ENCODE measurements at places on chromosomes 3 and 15.

DNA sequence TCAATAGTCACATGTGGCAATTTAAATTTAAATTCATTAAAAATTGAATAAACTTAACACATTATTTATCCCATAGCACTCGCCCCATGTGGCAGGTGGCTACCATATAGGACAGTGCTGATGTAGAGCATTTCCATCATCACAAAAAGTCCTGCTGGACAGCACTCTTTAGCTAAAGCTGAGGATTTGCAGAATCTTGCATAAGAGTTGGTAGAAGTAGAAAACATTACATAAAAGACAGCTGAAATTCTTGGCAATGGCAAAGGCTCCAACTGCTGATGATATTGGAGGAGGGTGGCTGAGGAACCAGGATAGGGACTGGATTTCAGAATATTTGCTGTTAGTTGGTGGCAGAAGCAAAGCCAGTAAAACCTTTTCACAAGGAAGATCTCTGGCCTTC, 230.7 kb upstream of the SATB1 start:
- DNase-seq, result no peak

DNA sequence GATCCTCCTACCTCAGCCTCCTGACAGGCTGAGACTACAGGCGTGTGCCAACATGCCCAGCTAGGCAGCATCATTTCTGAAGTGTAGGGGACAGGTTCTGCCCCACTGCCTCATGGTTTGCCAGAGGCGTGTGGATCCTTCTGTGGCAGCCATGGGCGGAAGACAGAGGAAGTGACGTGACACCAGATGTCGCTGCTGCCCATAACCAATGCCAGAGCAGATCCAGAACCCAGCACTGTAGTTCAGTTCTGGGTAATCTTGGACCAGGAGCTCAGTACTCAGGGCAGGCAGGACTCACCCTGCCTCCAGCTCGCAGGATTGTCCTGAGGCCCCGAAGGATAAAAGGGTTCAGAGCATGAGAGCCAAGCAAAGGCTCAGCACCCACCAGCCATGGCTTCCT, 8.2 kb downstream of the RBPMS2 start:
- no peak for DNase-seq

GRCh38 chr15:27410996-27411605, 440.1 kb downstream of the GABRG3 start:
- no peak for DNase-seq

GRCh38 chr3:186414735-186415419, 52.8 kb upstream of the DGKG start:
- no peak for DNase-seq

DNA sequence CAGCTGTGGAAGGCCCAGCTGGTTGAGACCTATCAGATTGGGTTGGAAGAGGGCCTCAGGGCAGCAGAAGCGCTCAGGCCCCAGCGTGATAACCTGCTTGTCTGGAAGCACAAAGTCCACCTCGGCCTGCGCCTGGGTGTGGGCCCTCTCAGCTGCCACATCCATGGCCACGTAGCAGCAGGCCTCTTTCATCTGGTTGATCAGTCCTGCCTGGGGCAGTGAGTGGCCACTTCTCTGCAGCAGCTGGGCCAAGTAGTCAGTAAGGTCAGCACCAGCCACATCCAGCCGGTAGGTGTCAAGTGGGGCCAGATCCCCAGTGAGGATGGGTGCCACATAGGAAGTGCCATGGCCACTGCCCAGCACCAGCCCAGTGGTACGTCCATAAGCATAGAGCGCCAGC, 3.9 kb upstream of the CAMKV start:
- DNase-seq, result no peak

DNA sequence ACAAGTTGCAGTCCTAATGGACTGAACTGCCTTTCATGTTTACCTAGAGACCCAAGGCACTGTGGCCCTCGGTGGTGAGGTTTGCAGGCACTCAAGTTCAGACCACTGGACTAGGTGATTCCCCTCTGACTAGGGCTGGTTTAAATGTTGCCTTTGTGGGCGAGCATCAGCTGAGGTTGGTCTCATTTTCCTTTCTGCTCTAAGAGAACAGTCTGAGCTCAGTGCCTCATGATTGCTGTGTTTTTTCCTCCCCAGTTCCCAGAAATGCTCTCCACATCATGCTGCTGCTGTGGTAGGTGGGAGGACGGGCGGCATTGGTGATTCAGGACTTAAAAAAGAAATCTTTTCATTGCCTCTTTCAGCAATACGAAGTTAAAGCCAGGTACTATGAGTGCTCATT, 237.2 kb downstream of the MBNL1 start:
- DNase-seq, result no peak

DNA sequence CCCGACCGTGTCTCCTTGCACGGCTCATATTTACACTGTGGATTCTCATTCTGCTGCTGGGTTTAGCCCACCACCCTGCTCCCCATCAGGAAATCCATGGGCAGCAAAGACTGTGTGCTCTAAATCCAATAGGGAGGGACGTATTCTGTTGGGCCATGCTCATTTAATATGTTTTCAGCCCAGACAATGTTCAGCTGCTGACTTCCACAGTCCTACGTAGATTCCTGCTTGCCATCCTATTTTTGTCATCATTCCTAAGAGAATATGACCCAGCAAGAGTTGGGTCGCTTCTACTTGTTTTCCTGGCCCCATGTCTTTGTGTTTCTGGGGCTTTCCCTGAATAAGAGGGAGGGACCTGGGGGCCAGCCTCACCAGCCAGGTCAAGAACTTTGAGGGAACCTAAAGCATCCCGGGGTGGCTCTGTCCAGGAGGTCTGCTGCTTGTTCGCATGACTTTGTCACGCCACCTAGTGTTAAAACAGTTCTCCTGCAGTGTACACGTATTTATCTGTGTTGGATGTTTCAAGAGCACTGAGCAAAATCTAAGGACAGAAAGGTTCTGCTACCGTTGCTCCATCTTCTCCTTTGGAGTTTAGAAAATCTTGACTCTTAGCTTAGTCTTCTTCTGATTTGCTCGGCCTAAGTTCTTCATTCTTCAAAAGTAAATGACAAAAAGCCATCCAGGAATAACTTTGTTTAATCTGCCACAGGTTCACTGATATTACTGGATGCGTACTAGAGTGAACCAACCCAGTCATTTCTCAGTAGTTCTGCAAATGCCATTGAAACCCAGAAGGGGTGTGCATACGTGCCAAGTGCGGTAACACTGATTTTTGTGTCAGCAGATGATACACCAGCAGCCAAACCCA, 79.8 kb upstream of the NR2E3 start:
- no peak for DNase-seq

GRCh38 chr3:184384856-184385422, 5.1 kb downstream of the CHRD start:
- no peak for DNase-seq

DNA sequence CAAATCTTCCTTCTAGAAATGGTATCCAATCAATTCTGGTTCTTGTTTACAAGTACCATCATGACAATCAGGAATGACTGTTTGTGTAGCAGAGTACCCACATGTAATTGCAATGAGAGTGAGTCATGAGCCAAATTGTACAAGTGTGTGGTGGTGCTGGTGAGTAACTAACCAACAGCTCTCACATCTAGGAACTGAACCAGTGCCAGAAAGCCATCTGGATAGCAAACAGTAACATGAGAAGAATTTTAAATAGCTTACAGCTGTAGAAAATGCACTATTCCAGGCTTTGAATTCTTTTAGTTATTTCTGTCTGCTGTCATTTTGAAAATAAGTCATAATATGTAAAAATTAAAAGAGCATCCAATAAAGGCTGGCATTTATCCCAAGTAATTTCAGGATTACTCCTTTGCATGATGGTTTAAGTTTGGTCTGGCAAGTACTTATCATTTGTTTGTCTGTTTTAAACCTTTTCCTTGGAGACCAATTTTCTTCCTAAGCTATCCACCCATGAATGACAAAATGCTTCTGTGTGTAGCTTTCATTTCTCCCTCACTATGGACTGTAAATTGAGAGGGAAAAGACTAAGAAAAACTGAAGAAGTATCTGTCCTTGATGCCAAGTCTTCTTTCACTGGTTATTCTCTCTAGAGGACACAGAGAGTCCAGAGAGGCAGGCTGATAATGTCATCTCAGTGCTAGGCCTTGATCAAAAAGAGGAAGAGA, 60.0 kb downstream of the PIK3CB start:
- no peak for DNase-seq

All from cortex of kidney (tissue), 1 donor.